ENCODE measurements at places on chromosomes 5 and 9. TPM values are rescaled to one million over a fixed set of nuclear protein-coding genes. Genes with fewer than 3 reads are reported as not detected.

DNA sequence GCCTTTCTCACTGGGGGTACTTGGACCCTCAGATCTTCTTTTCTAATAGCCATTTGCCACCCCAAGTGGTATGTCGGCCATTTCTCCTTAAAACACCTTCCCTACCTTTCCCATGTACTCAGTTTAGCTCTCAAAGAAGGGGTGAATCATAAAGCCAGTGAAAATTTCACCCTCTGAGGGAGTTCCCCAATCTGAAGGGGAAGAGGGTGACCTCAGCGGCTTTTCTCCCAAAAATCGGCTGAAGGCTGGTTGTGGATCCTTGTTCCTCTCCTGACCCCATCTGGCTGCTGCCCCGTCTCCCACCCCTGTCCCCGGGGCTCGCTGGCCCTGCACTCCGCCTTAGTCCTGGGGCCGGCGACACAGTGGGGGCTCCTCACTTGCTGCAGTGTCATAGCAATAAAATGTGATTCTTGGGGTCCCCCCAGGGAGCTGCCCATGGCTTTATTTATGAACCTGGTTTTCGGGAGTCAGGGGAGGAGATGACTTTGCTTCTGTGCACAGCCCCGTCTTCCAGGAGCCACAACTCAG is 17.3 kb upstream of the LTC4S start:
- DNase-seq: no peak

DNA sequence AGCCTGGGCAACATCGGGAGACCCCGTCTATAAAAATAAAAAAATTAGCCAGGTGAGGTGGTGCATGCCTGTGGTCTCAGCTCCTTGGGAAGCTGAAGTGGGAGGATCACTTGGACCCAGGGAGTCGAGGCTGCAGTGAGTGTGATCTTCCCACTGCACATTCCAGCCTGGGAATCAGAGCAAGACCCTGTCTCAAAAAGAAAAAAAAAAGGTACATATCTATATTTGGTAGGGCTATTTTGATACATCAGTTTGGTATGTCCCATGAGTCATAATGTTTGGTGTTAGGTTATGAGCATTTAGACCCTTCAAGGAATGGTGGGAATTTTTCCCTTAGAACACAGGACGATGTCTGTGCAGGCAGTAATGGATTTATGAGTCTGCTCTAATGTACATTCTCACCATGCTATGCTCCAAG is 55.3 kb upstream of the POU4F3 start:
- DNase-seq: peak; percentile 3

DNA sequence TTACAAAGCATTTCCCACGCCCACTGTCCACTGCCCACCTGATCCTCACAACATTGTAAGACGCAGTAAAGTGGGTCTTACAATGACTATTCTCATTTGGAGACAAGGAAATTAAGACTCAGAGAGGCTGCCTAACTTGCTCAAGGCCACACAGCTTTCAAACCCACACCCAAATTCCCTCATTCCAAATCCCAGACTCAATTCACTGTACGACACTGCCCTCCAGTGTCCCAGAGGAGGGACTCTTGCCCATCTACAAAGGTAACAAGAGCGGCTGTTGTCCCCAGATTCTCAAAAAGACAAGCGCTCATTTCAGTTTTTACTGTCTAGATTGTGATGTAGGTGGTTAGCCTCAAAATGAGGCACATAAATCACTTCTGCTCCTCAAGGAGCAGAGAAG is 184.6 kb downstream of the ACTL7B start:
- peak; percentile 13 for DNase-seq

DNA sequence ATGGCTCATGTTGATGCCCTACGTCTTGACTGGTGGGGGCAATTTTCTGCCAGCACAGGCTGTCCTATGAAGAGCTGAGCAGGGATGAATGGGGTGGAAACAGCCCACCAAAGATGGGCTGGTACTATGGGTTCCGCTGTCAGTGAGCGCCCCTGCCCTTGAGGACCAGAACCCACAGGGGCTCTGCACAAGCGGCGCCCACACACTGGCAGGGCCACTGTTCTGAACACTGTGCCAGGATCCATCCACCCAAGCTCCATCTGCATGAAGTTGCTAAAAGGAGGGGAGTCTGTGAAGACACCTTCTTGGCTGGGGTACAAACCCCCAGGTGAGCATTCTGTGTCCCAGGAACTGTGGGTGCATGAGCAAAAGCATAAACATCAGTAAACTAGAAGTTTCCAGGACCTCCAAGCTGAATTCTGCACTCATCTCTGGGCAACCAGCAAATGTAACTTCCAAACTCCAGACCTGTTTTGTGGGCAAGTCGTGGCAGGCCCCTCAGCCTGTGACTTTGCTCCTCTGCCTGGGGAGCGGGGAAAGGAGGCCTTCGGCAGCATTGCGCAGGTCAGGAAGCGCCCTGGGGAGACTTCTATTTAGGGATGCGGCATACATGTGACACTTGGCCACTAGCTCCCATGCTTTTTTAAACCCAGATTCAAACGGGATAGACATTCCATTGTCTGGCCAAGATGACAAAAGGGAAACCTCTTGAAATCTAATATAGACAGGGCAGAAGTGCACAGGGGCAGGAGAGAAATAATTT is 48.9 kb downstream of the PTPN3 start:
- no peak for DNase-seq

Gene ADAMTSL1
- 3.3 TPM for total RNA-seq

GRCh38 chr5:168312606-168313295 is 21.3 kb downstream of the WWC1 start:
- DNase-seq: no peak

- no peak for DNase-seq
Observed at GRCh38 chr9:22033012-22033630, 24.0 kb upstream of the CDKN2B start.

Gene FOXD4L4
- 0.59 TPM for total RNA-seq

Gene GLRX
- 17.7 TPM for total RNA-seq

DNA sequence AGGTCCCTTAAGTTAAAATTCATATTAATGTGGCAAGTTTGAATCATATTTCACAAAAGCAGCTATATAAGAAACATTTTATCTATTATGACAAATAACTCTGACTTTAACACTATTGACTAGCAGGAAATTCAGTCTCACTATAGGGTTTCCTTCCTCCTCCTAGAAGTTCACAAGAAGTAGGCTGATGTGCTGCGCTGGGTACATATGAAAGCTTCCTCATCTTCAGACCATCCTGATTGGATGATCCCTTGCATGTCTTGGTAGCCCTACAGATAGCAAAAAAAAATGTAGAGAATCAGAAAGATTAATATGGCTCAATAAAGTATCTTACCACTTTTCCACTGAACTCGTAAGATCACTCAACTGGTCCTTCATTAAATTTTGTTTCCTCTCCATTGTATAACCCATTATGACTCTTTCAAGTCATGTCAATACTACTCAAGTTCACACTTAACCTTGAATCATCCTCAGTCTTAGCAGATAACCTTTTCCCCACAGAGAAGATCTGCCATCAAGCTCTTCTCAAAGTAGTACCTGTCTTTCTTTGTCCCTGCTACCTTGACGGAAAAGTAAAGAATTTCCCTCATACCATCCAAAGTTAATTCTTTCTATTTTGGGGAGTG is 11.5 kb upstream of the PSIP1 start:
- DNase-seq: no peak

DNA sequence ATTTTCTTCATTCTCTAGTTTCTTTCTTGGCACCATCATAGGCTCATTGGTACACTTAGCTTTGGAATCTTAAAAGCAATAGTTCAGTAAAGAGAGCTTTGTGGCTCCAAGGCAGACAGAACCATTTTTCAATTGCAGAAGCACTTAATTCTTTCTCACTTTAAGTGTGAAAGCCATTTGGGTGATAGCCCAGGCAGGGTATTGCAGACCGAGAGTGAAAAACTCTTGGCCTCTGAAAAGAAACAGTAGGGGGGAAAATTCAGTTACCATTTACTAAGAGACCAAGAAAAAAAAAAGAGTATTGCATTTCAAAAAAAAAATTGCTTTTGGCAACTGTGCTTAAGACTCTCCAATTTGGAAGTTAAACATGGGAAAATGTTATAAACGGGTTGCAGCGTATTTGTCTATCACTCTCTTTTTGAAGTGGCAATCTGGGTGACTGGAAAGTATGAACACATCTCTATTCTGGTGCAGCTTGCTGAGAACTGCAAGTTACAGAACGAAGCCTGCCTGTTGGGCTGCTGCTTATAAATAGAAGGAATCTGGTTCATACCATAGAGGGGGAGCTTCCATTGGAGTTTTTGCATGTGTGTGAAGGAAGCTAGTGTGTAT is 170.5 kb downstream of the TLE4 start:
- no peak for DNase-seq

Gene SPATA31A3
- not detected for total RNA-seq

Gene DDX4
- not detected for total RNA-seq

GRCh38 chr5:133921979-133922378 is 46.4 kb downstream of the C5orf15 start:
- no peak for DNase-seq

- peak; percentile 64 for DNase-seq
Observed at GRCh38 chr5:132272311-132273210, 15.1 kb downstream of the PDLIM4 start.

DNA sequence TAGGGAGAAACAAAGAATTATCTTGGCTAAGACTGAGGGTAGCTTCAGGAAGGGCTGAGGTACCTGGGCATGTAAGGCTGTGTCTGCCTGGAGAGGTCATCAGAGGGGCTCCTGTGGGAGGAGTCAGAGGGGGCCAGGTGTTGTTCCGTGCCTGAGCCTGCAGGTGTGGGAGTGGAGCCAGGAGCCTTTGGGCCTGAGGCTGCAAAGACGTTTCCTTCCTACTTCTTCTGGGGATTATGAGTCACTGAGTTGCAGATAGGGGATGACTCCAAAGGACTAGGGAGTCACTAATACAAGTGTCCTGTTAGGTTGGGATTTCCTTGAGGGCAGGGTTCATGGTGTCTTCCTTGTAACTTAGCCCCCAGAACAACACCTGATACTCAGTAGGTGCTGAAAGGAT is 391.1 kb downstream of the ARHGEF28 start:
- DNase-seq: no peak

Gene OSMR
- 0.03 TPM for total RNA-seq

Gene CPLANE1
- 34.2 TPM for total RNA-seq

- no peak for DNase-seq
Observed at GRCh38 chr5:68141494-68141893, 74.1 kb upstream of the PIK3R1 start.

DNA sequence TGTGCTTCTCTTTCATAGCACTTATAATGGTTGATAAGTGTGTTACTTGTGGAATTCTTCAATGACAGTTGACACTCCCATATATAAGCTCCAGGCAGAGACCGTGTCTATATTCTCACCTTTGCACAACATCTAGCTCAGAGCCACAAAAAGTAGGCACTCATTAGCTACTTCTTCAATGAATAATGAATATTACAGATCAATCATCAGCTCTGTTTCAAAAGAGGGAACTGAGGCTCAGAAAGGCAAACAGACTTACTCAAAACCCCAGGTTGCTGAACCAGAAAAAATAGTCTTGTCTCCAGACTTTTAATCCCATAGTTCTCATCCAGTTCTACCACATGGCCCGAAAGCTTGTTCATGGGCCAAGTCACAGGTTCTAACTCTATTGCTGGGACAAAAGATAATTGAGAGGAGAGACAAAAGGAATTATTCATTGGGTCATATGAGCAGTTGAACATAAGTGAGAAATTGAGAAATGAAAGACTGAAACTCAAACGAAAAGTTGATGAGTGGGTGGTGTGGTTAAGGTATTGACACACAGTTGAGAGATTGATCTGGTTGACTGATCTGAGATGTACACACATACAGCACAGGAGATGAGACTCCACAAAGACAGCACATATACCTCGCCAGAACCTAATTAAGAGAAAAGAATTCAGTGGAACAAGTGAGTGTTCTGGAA is 381.6 kb downstream of the EFNA5 start:
- no peak for DNase-seq

- no peak for DNase-seq
Observed at GRCh38 chr5:72177538-72177937, 70.3 kb downstream of the MAP1B start.

Gene KIF4B
- 0.02 TPM for total RNA-seq

DNA sequence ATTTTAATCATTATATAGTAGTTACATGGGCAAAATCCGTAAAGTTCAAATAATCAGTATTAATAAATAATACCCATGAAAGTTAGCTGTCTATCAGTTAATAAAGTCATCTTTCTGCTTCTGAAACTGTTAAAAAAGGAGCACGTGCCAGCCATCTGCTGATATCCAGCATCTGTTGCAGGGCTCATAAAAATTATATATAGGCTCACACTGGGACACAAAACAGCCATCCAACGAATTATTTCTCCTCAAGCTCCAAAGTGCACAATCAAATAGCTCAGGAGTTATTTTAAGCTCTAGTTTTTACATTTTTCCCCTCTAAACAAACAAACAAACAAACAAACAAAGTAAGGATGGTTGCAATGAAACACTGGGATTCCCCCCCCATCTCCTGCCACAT is 48.3 kb downstream of the MRPS27 start:
- DNase-seq: no peak

Gene SH2D3C
- 1.4 TPM for total RNA-seq

Gene C7
- 17.2 TPM for total RNA-seq

Gene WNT8A
- not detected for total RNA-seq

GRCh38 chr5:10862085-10862484 is 101.1 kb upstream of the DAP start:
- DNase-seq: no peak

Gene INSL4
- not detected for total RNA-seq

GRCh38 chr9:84357275-84357674 is 16.7 kb upstream of the SLC28A3 start:
- DNase-seq: no peak

DNA sequence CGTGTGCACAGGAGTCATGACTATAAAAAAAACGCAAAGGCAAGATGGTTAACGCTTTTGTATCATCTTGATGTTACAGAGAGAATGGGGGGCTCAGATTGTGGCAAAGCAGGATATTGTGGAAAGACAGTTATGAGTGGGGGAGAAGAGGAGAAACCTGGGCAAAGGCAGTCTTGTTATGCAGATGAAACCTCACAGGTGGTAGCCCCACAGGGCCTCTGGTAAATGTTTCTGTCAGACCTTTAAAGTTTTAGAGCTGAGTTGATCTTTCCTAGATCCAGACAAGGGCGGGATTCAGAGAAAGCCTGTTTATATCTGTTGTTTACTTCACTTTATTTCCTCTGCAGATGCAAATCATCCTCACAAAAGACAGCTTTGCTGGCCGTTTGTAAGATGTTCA is 55.2 kb downstream of the C9orf85 start:
- no peak for DNase-seq

Gene SLC27A6
- total RNA-seq: 0.04 TPM

GRCh38 chr5:175285261-175285660 is 158.7 kb downstream of the DRD1 start:
- DNase-seq: no peak

Gene HK3
- 0.15 TPM for total RNA-seq

DNA sequence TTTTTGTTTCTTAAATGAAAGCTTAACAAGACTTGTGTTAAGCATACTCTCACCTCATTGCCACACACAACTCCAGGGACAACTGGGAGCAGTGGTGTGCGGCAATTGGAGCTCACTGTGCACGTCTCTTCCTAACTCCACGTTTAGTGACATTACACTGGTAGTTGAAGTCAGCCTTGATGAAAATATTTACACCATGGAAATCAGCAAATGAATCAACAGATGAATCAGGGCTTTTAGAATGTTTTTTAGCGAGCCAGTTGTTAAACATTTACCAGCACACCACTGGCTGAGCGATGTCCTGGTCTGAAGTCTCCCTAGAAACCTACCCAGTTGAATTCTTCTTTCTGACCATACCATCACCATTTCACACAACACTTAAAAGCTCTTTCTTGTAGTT is 67.3 kb downstream of the KLHL3 start:
- no peak for DNase-seq

GRCh38 chr9:83932011-83932410 is 10.8 kb upstream of the KIF27 start:
- no peak for DNase-seq

GRCh38 chr5:124658867-124659557 is 87.4 kb downstream of the ZNF608 start:
- DNase-seq: no peak

Gene EIF4E1B
- not detected for total RNA-seq

All from SJCRH30 (cell line).